ENCODE measurements at places on chromosomes 2 and 18. TPM values are rescaled to one million over a fixed set of nuclear protein-coding genes. Genes with fewer than 3 reads are reported as not detected.

DNA sequence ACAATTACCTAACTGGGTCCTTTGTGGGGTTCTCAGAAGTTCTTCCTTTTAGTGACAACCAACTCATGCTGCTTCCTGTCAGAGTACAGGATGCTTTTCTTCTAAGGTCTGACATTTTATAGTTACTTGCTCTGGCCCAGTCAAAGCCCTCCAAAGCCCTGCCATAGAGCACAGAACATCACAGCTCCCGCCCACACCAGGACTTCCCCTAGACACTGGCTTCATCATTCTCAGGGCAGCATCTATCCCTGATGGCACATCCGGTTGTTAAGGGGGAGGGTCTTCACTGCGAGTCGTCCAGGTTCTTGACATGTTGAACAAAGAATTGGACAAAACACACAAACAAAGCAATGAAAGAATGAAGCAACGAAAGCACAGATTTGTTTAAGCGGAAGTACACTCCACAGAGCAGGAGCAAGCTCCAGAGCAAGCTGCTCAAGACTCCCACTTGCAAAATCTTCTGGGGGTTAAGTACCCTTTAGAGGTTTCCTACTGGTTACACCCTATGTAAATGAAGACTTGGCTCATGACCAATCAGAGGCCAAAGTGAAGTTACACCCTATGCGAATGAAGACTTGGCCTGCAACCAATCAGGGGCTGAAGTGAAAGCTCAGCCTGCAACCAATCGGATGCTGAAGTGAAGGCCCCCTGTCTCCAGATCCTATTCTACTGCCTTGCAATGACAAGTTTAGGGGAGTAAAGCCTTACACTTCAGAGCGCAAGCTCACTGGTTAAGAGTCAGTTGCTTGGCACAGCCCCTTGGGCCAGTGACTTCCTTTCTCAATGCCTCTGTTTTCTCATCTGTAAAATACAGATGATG, 79.0 kb downstream of the HDAC4 start:
- no peaks in the 10 kb centered on the region for H3K36me3 ChIP-seq
- DNase-seq = no peak
- peaks cover 29% of the 10 kb centered on the region for H3K4me1 ChIP-seq

DNA sequence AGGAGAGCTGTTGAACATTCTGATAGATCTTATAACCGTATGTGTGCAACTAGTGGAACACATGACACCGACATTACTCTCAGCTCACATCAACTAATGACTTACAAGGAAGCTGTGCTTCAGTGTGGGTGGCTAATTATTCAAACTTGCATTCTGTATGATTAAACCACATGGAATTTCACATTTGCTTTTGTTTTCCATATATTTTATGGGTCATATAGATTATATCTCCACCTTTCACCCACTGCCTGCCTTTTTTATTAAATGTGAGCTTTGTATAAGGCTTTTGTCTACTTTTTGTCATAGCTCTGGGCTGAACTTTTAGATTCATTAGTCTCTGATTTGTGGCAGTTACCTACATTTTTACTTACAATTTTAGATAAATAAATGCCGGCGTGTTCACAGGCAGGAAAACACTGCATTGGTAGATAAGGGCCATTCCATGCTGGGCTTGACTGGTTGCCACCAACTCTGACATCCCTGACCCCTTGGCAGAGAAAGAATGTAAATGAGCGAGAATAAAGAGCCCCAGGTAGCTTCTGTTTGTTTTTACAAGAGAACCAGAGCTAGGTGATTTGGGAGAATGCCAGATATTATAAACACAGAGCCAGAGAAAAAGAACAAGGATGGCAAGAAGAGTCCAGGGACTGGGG, 35.7 kb downstream of the LYPD6 start:
- no peaks in the 10 kb centered on the region for H3K27me3 ChIP-seq
- H3K27ac ChIP-seq = no peak overlapping the region
- H3K4me1 ChIP-seq = no peaks in the 10 kb centered on the region
- DNase-seq = peak; percentile 14
- no peak overlapping the region for H3K4me3 ChIP-seq
- peaks cover 3% of the 10 kb centered on the region for H3K36me3 ChIP-seq

- H3K36me3 ChIP-seq = no peaks in the 10 kb centered on the region
- H3K27ac ChIP-seq = no peak overlapping the region
- DNase-seq = no peak
- peaks cover 8% of the 10 kb centered on the region for H3K27me3 ChIP-seq
- no peak overlapping the region for H3K4me3 ChIP-seq
- no peaks in the 10 kb centered on the region for H3K4me1 ChIP-seq
Observed at GRCh38 chr2:8454797-8455196, 227.1 kb upstream of the ID2 start.

DNA sequence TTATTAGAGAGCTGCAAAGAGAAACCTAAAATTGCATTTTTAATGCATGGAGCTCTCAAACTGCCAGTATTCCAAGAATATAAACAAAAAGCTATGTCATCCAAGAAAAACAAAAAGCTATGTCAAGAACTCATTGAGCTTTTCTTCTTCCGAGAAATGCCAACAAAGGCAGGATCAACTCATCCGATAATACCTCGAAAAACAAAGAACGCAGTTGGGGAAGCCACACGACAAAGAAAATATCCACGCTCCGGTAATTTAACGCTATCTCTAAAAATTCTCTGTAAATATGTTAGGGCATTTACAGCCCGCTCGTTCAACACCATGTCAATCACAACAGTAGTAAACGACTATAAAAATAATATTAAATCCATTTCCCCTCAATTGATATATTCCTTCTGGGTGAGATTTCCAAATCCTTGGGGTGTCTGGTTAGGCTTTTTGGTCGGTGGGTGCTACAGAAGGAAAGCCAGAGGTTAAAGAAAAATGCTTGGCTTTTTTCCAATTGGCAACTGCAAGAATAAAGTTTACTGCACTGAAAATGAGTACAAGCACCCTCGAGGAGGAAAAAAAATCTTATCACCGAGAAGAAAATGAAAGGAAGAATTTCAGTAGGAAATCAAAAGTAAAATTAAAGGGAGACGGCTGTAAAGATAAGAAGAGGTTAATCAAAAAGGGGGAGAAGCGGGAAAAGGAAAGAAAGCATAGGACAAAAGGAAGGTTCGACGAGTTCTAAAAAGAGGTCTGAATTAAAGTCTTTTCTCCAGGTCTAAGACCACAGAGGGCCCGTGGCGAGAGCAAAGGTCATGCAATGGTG, 856 bp downstream of the TIA1 start:
- peak; percentile 91 for DNase-seq
- H3K27me3 ChIP-seq = no peaks in the 10 kb centered on the region
- H3K27ac ChIP-seq = peak overlapping the region; percentile 97
- H3K4me3 ChIP-seq = peak overlapping the region; percentile 79
- peaks cover 11% of the 10 kb centered on the region for H3K4me1 ChIP-seq

DNA sequence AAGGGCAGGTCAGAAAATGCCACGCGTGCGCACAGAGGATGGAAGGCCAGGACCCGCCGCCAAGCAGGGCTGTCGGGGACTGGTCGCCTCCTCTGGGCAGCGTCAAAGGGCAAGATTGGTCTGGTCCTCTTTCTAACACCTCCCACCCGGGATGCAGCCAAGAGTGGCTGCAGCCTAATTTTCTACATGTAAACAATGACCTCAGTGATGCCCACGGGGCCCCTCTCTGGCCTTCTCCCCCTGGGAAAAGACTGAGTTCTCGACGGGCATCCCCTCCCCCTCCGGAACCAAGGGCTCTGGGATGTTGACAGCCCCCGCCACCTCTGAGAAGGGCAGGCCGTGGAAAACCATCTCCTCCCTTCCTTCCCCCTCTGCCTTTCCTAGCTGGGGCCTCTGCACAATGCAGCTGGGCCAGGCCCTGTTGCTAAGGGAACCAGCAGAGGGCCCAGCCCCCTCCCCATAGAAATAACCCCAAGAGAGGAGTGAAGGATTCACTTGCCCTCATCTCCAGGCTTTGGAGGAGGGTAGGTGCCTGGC, 80.0 kb upstream of the ZNF532 start:
- no peaks in the 10 kb centered on the region for H3K27me3 ChIP-seq
- no peak overlapping the region for H3K4me3 ChIP-seq
- peak; percentile 48 for DNase-seq
- H3K4me1 ChIP-seq = no peaks in the 10 kb centered on the region
- H3K36me3 ChIP-seq = no peaks in the 10 kb centered on the region
- no peak overlapping the region for H3K27ac ChIP-seq

GRCh38 chr18:28147674-28148171, 29.2 kb downstream of the CDH2 start:
- peak; percentile 57 for DNase-seq
- H3K4me3 ChIP-seq = no peak overlapping the region
- H3K27me3 ChIP-seq = no peaks in the 10 kb centered on the region
- peaks cover 16% of the 10 kb centered on the region for H3K4me1 ChIP-seq
- no peak overlapping the region for H3K27ac ChIP-seq

- H3K36me3 ChIP-seq = no peaks in the 10 kb centered on the region
- H3K27me3 ChIP-seq = no peaks in the 10 kb centered on the region
- H3K4me3 ChIP-seq = no peak overlapping the region
- no peak for DNase-seq
- H3K4me1 ChIP-seq = no peaks in the 10 kb centered on the region
- H3K27ac ChIP-seq = no peak overlapping the region
Observed at GRCh38 chr2:241957276-241957675, 87.7 kb downstream of the RTP5 start.

Gene LGALSL
- polyA plus RNA-seq = 21.6 TPM

Gene RMDN2
- polyA plus RNA-seq = 7.7 TPM

DNA sequence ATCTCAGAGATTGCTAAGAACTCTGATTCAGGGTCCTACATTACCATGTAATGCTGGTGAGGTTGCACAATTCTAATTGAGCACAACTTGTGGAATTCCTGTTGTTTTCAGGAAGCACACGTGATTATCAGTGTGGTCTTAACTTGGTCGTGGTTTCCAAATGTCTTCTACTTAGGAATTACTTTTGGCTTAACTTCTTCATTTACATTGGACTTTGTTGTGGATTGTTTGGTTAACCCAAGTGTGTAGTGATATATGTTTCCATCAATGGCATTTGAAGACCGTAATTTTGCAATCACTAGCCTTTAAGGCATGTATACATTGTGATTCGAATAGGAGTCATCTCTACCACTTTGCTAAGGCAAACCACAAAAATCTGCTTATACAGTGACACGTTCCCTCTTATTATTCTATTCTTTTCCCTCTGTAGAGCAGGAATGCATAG, 373.3 kb downstream of the IRS1 start:
- no peak for DNase-seq
- no peak overlapping the region for H3K4me3 ChIP-seq
- no peaks in the 10 kb centered on the region for H3K27me3 ChIP-seq
- no peaks in the 10 kb centered on the region for H3K4me1 ChIP-seq
- H3K36me3 ChIP-seq = no peaks in the 10 kb centered on the region

Gene FLACC1
- polyA plus RNA-seq = 1.9 TPM

GRCh38 chr18:26091047-26091630, 726 bp upstream of the SS18 start:
- H3K36me3 ChIP-seq = peaks cover 5% of the 10 kb centered on the region
- peaks cover 6% of the 10 kb centered on the region for H3K4me1 ChIP-seq
- no peaks in the 10 kb centered on the region for H3K27me3 ChIP-seq
- peak overlapping the region; percentile 93 for H3K27ac ChIP-seq
- H3K4me3 ChIP-seq = peak overlapping the region; percentile 68
- no peak for DNase-seq

GRCh38 chr2:240435457-240435947, at the start of gene GPC1:
Gene GPC1 (plus strand): TSS chr2:240435663. CDS start chr2:240435919, 256 bp downstream.
- peak; percentile 90 for DNase-seq
- no peaks in the 10 kb centered on the region for H3K4me1 ChIP-seq
- H3K27ac ChIP-seq = peak within 1 kb of the TSS; percentile 63
- H3K36me3 ChIP-seq = no peaks in the 10 kb centered on the region
- peak within 1 kb of the TSS; percentile 34 for H3K4me3 ChIP-seq
- no peaks in the 10 kb centered on the region for H3K27me3 ChIP-seq

- peaks cover 39% of the 10 kb centered on the region for H3K36me3 ChIP-seq
- H3K4me3 ChIP-seq = no peak overlapping the region
- H3K27me3 ChIP-seq = no peaks in the 10 kb centered on the region
Observed at GRCh38 chr18:6859676-6860422, 130.3 kb downstream of the ARHGAP28 start.

- peak overlapping the region; percentile 75 for H3K4me3 ChIP-seq
- peaks cover 6% of the 10 kb centered on the region for H3K36me3 ChIP-seq
- H3K27me3 ChIP-seq = no peaks in the 10 kb centered on the region
- H3K27ac ChIP-seq = peak overlapping the region; percentile 85
Observed at GRCh38 chr2:38778687-38779082, 675 bp downstream of the GEMIN6 start.

GRCh38 chr18:12410081-12410481, 2.4 kb downstream of the PRELID3A start:
- no peak overlapping the region for H3K4me3 ChIP-seq
- no peaks in the 10 kb centered on the region for H3K27me3 ChIP-seq
- no peaks in the 10 kb centered on the region for H3K36me3 ChIP-seq
- no peak overlapping the region for H3K27ac ChIP-seq
- no peaks in the 10 kb centered on the region for H3K4me1 ChIP-seq

DNA sequence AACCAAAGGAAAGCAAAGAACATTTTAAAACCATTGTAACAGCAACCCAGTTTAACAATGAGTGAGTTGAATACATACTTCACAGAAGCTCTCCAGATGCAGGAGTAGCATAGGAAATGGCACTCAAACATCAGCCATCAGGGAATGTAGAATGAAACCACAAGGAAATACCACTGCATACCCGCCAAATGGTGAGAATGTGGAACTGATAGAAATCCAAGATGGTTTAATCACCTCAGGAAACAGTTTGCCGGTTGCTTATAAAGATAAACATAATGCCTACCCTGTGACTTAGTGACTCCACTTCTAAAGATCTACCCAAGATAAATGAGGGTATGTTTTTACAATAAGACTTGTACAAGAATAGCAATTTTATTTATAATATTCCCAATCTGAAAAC, 132.0 kb downstream of the GALNT1 start:
- no peak overlapping the region for H3K27ac ChIP-seq
- no peak overlapping the region for H3K4me3 ChIP-seq
- H3K27me3 ChIP-seq = no peaks in the 10 kb centered on the region
- DNase-seq = no peak
- peaks cover 2% of the 10 kb centered on the region for H3K4me1 ChIP-seq

DNA sequence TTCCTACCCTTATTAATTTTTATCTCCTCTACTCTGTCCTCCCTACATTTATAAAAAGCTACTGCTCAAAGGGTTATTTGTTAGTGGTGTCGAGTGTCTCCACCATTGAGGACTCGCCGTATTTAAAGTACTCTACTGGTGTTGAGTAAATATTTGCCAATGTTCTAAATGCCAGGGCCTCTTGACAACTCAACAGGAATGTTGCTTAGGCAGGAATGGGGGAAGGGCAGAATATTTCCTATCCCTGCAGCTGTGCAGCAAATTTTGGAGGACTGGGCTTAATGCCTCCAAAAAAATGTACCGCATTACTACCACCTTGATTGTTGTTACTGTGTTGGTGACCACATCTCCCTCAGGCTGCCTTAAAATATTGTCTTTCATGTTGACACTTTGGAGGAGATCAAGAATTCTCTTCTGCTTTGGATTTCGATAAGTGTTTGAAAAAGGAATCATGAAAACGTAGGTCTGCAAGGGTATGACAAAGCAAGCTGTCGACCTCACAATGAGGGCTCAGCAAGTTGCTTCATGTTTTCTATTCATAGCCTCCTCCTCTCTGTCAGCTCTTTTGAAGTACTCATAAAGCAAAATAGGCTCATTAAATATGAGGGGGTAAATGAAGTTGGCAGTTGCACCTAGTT, 84.3 kb downstream of the EFEMP1 start:
- no peak overlapping the region for H3K27ac ChIP-seq
- H3K36me3 ChIP-seq = no peaks in the 10 kb centered on the region
- H3K4me3 ChIP-seq = no peak overlapping the region

Gene ANKZF1
- polyA plus RNA-seq = 28.4 TPM

Data from lung (tissue), 17 donors.